ENCODE measurements at places on chromosomes 16 and 17. TPM values are rescaled to one million over a fixed set of nuclear protein-coding genes. Genes with fewer than 3 reads are reported as not detected.

- no peak for DNase-seq
These were observed 56.9 kb upstream of the BRD7 start for GRCh38 chr16:50425648-50426047.

MPV17L gene
- total RNA-seq = 14.4 TPM

DNA sequence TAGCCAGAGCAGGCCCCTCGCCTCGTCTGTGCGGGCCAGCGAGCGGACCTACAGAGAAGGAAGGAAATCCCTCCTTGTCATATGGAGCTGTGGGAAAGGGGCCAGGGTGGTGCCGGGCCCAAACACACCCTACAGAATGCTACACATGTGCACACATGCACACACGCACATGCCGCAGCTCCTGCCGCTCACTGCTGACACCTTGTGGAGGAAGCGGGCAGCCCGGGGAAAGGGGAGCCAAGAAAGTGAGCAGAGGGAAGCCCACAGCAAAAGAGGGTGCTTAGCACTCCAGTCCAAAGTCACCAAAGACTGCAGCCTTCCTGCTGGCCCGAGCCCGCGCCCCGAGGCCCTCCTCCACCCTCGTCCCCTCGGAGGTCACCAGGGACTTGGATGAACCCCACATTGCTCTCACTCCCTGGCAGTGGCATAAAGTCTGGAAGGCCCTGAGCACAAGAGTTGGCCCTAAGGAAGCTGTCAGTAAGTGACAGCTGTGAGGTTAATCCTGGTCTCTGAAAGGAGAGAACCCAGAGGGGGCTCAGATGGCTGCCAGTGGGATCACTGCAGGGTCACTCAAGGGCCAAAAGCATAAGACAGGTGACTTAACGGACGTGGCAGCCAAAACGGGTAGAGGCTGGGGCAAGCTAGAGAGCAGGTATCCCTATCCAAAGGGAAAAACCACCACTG is 68.2 kb downstream of the MYO18A start:
- DNase-seq = no peak

RNFT1 gene
- total RNA-seq = 30.7 TPM

WFDC1 gene
- total RNA-seq = 1.4 TPM

TEX19 gene
- not detected for total RNA-seq

TNFRSF13B gene
- total RNA-seq = not detected

GRCh38 chr17:43898446-43898845 is 8.9 kb downstream of the MPP2 start:
- DNase-seq = no peak

GRCh38 chr17:30378241-30378824 is 394 bp upstream of the CPD start:
- DNase-seq = no peak

PALB2 gene
- 10.8 TPM for total RNA-seq

DNA sequence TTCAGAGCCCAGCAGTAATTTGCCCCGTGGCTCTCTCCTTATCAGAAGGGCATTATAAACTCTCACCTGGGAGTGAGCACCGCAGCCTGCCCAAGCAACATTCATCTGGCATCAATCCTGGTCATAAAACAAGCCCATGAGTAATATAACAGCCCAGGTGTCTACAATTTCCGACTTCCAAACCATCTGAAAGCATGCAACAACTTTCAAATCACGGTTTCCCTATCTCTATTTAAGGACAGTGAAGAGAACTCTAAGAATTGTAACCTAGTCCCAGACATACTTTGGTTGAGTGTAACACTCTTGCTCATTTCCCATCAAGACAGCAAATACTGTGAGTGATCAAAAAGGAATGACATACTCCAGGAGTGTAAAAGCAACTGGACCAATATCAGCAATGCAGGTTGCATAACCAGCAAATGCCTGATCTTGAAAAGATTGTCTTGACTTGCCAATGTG is 487.4 kb upstream of the SOX9 start:
- no peak for DNase-seq

GRCh38 chr16:1154291-1154886 is 1.5 kb downstream of the CACNA1H start:
- no peak for DNase-seq

FA2H gene
- total RNA-seq = not detected

- no peak for DNase-seq
These were observed 12.7 kb upstream of the FOXF1 start for GRCh38 chr16:86497551-86498021.

DNA sequence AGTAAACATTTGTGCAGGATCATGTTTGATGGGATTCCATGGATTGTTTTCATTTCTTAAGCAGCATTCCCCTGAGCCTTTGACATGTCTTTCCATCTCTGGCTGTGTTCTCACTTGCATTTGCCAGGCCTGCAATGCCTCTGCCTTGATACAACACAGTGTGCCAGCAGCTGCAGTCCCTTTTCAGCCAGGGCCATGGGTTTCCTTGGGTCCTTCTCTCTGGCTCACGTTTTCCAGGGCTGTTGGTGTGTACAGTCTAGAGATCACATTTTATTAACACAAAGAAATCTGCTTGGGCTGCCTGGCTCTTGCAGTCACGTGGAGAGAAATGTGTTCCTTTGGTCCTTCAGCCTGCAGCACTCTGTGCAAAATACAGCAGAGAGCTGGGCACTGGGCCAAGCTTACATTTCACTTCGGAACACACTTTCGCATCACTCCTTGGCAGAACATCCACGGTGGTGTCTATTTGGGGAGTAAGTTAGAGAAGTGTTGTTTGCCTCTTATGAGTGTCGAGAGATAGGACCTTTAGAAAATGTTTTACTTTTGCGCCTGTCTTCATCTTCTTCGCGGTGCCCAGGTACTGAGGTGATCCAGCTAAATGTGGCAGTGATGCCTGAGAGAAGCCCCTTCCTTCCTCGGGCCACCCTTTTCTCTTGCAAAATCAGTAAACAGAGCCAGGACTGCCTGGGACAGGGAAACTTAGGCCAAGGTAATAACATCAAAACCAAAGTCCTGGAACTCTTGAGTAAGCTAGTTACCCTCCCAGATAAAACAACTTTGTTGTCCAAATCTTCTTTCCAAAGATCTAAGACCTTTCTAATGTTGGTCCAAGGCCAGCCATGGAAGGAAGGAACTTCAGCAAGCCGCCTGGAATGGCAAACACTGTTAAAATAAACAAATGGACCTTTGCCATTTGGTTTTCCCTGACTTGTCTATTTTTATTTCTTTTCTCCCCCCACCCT is 20.9 kb downstream of the HLF start:
- DNase-seq = no peak

- no peak for DNase-seq
These were observed 16.5 kb downstream of the SCNN1B start for GRCh38 chr16:23318639-23319038.

DNA sequence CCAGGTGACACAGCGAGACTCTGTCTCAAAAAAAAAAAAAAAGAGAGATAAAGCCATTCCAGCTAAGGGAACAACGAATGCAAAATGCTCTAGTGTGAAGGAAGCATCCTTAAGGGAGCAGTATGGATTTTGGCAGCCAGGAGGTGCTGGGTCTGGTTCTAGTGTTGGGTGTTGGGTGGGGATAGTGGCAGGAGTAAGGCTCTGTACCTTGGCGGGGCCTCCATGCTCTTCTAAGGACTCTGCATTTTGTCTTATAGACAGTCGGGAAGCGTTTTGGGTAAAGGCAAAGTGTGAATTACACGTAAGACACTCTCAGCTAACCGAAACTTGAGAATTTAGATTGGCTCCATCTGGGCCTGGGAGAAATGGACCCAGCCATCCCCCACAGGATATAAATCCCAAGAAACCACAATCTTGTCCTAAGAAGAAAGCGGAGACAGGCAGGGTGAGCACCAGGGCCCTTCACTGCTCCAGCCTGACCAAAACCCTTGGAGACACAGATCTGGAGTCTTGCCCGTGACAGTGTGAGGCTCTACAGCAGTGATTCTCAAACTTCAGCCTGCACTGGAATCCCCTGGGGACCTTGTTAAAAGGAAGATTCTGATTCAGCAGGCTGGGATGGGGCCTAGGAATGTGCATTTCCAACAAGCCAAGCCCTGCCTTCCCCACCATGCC is 33.1 kb upstream of the PHB1 start:
- no peak for DNase-seq

GRCh38 chr16:65574326-65574966 is 452.6 kb upstream of the CDH11 start:
- DNase-seq = no peak

ARHGAP23 gene
- total RNA-seq = 63.4 TPM

GRCh38 chr17:28700278-28700677 is 11.4 kb downstream of the PROCA1 start:
- DNase-seq = no peak

DNA sequence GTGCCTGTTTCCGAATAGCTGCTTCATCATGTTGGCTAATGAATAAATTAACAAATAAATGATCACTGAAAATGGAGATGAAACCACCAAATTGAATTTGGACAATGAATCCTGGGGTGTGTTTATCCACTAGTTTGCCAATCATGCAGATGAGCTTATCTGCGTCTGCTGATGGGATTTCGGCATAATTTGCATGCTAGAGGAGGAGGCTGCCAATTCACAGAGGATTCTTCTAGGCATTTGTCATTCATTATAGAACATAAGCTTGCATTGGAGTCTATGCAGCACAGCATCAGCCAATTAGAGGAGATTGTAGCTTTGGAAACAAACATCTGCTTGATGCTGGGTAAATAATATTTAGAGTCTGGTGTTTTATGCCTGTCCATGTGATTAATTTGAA is 123.1 kb downstream of the NPIPB5 start:
- no peak for DNase-seq

FBXW10 gene
- 0.51 TPM for total RNA-seq

- no peak for DNase-seq
These were observed 15.0 kb downstream of the GINS2 start for GRCh38 chr16:85673529-85674417.

SBK1 gene
- total RNA-seq = not detected

KATNIP gene
- 20.5 TPM for total RNA-seq

- no peak for DNase-seq
These were observed 6.6 kb upstream of the ATP6V0C start for GRCh38 chr16:2507052-2507659.

GRCh38 chr17:40447806-40448205 is 4.6 kb downstream of the IGFBP4 start:
- no peak for DNase-seq

DNA sequence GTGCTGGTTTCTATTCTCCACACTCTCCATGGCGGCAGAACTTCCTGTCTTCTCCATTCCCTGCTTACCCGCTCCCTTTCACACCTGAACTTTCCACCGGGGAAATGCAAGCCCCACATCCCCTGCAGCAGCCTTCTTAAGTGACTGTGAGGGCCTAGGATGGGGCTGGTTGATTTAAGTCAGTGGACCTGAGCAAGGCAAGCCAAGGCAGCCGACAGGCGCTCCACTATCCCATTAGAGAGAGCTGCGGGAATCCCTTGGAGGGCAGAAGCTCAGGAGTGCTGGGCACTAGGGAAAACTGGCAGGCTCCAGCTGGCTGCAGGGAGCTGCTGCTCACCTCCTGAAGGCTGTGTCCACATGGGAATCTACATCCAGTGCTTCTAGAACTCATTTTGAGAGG is 36.1 kb upstream of the SLC25A19 start:
- DNase-seq = no peak

CSH1 gene
- not detected for total RNA-seq

DNA sequence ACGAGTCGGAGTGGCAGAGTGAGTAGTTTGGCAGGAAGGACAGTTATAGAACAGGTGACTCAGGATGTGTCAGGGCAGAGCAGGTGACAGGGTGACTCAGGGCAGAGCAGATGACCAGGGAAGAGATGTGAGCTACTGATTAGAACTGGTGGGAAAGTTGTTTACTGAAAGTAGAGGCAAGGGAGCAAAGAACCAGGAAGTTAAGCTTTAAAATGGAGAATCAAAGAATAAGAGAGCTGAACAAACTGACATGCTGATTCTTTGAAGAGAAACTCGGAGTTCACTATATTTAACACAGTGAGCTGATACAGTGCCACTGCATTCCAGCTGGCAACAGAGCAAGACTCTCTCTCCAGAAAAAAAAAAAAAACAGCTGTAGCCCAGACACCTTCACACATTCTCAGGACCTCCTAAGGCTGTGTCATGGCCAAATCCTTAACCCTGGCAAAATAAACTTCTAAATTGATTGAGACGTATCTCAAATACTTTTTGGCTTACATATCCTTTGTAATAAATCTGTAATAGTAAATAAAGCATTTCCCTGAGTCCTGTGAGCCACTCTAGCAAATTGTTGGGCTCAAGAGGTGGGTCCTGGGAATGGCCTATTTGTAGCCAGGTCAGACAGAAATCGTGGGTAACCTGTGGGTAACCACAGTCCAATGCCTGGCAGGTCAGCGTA is 12.3 kb upstream of the UBE2I start:
- DNase-seq = no peak

EPN3 gene
- not detected for total RNA-seq

DNA sequence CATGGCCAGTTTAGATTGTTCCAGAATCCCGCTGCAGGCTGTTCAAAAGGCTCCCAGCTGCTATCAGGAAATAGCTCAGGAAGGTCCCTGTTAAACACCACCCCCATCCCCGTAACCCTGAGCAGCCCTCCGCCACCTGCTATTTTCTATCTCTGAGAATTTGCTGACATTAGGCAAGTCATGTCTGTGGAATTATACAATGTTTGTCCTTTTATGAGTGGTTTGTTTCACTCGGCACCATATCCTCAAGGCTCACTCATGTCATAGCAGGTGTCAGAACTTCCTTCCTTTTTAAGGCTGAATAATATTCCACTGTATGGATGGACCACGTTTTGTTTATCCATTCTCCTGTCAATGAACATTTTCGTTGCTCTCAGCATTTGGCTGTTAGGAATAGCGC is 164.3 kb upstream of the FOXF1 start:
- DNase-seq = no peak

KRTAP3-3 gene
- total RNA-seq = not detected

- DNase-seq = no peak
These were observed 108.3 kb upstream of the FAM20A start for GRCh38 chr17:68709461-68709860.

DNA sequence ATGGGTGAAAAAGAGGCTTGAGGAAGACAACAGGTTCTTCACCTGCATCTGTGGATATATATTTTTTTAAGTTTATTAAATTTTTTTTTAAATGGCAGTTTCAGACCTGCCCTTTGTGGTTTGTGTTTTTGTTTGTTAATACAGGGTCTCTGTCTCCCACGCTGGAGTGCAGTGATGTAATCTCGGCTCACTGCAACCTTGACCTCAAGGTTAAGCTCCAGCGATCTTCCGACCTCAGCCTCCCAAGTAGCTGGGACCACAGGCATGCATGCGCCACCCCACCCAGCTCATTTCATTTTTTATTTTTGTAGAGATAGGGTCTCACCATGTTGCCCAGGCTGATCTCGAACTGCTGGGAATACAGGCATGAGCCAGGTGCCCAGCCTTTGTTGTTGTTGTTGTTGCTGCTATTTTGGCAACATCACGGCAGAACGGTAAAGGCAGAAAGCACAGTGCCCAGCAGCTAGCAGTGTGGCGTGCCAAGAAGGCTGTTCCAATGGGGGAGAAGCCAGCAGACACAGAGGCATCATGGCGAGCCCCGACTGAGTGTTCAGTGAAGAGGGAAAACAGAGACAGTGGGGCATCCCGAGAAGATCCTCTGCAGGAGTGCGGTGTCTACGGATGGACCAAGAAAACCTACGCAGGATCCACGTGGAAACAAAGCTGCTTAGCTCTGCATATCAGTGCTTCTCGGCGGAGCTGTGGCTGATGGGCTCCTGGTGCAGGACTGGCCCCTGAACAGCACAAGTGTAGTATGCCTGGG is 19.6 kb downstream of the TMC6 start:
- DNase-seq = no peak

Data from mesenteric fat pad (tissue), 1 donor.